ENCODE measurements at places on chromosomes 2 and 18. TPM values are rescaled to one million over a fixed set of nuclear protein-coding genes. Genes with fewer than 3 reads are reported as not detected.

Gene ZNF638
- total RNA-seq: 128 TPM

Gene HRH4
- not detected for total RNA-seq

Gene RNF152
- 2.6 TPM for total RNA-seq

Gene CXCR1
- not detected for total RNA-seq

Gene PPP4R1
- 71.1 TPM for total RNA-seq

Gene MALL
- 3.8 TPM for total RNA-seq

Gene SLC11A1
- 0.55 TPM for total RNA-seq

Gene SULT1C4
- total RNA-seq: 4.9 TPM

DNA sequence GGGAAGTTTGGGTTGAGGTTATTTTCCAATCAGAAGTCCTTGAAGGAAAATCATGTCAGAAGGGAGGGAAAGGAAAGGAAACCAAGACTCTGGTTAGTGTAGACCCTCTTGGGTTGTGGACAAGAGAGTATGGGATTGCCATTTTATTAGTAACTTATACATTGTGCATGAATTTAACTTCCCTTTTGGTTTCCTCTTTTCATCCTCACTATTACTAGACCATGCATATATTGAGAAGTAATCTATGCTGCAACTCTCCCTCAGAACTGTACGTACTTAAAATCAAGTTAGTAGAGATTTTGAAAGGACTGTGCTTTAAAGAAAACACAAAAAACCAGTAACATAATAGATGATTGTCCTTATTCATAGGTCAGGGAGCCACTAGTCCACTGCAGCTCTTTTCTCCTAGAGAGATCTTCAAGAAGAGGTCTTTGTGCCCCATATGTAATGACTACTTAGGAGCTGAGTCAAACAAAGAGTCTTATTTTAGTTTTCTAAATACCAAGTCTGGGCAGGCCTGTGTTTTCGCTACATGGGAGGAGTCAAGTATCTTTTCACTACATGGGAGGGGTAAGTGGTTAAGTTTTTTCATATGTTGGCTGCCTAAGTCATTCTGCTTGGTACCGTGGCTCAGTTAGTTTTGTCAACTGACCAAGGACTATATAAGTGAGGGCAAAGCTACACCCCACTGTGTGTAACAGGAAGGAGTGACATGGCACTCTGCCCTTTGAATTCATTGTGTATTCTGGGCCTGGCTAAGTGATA is 25.2 kb upstream of the FAM117B start:
- no peaks in the 10 kb centered on the region for H3K27me3 ChIP-seq
- H3K36me3 ChIP-seq: no peaks in the 10 kb centered on the region
- H3K27ac ChIP-seq: no peak overlapping the region
- DNase-seq: no peak
- no peaks in the 10 kb centered on the region for H3K4me1 ChIP-seq
- no peak overlapping the region for H3K4me3 ChIP-seq

DNA sequence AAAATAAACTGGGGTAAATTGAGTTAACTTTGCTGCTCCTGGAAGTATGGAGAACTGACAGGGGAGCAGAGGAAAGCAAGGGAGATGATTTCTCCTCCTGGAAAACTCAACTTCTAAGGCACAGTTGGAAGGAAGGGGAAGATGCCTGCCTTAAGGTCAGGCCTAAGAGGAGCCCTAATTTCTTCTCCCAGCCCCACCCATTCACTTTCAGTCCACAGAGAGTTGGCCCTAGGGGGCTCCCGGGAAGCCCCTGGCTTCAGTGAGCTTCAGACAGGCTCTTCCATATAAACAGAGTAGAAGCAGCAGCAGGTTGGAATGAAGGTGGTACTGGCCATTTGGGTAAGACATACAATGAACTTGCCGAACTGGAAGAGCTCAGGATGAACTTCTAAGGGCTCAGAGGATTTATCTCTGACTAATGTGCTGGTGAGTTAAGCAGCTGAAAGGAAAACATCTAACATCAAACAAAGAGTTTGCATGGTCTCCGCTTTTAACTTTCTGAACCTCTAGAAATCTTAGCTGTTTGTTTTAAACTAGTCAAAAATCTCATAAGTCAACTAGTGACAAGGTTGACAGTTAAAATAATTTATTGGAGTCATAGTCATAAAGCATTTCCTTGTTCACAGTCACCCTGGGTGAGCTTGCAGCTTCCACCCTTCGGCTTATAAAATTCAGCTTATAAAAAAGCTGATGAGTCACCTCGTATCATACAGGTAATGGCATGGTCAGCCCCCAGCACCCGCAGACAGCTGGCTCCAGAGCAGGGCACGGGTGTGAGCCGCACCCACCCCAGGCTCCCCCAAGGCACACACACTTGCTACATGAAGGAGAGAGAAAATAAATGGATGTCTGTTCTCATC is 9.8 kb downstream of the MALL start:
- no peak overlapping the region for H3K4me3 ChIP-seq
- peaks cover 3% of the 10 kb centered on the region for H3K4me1 ChIP-seq
- no peak overlapping the region for H3K27ac ChIP-seq
- 0 out of 2 replicates have a peak, but pooled peaks cover 3% of the 10 kb centered on the region for H3K36me3 ChIP-seq

GRCh38 chr2:158979772-158980171 is 11.3 kb downstream of the TANC1 start:
- H3K36me3 ChIP-seq: no peaks in the 10 kb centered on the region
- no peaks in the 10 kb centered on the region for H3K27me3 ChIP-seq
- H3K4me1 ChIP-seq: peaks cover 24% of the 10 kb centered on the region
- H3K4me3 ChIP-seq: no peak overlapping the region

GRCh38 chr2:18719978-18720775 is 130.8 kb upstream of the NT5C1B start:
- no peaks in the 10 kb centered on the region for H3K27me3 ChIP-seq
- H3K4me3 ChIP-seq: no peak overlapping the region
- peaks cover 3% of the 10 kb centered on the region for H3K4me1 ChIP-seq
- H3K36me3 ChIP-seq: no peaks in the 10 kb centered on the region
- no peak for DNase-seq

- no peak for DNase-seq
- H3K4me3 ChIP-seq: no peak overlapping the region
- no peak overlapping the region for H3K27ac ChIP-seq
- no peaks in the 10 kb centered on the region for H3K27me3 ChIP-seq
- no peaks in the 10 kb centered on the region for H3K36me3 ChIP-seq
Observed at GRCh38 chr18:46474487-46475389, 182.3 kb downstream of the LOXHD1 start.

- peaks cover 42% of the 10 kb centered on the region for H3K4me1 ChIP-seq
- no peaks in the 10 kb centered on the region for H3K36me3 ChIP-seq
- H3K4me3 ChIP-seq: peak overlapping the region; percentile 86
- peak; percentile 80 for DNase-seq
Observed at GRCh38 chr2:163736433-163737189, 803 bp upstream of the FIGN start.

DNA sequence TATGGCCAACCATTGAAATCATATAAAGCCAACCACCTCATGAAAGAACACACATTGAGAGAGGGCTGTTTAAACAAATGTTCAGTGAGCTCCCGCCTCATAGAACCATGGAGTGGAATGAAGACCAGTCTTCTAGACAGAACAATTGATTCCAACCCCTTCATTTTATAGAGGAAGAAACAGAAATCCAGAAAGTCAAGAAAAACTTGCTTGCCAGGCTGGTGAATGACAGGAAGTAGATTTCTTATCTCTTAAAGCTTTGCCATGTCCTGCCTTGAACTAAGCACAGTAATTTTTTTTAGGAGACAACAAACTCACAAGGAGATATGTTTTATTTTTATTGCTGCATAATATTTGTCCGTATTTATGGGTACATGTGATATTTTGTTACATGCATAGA is 16.5 kb upstream of the NRP2 start:
- H3K36me3 ChIP-seq: peaks cover 12% of the 10 kb centered on the region
- no peak for DNase-seq
- no peak overlapping the region for H3K27ac ChIP-seq
- H3K4me1 ChIP-seq: peaks cover 14% of the 10 kb centered on the region
- no peak overlapping the region for H3K4me3 ChIP-seq

DNA sequence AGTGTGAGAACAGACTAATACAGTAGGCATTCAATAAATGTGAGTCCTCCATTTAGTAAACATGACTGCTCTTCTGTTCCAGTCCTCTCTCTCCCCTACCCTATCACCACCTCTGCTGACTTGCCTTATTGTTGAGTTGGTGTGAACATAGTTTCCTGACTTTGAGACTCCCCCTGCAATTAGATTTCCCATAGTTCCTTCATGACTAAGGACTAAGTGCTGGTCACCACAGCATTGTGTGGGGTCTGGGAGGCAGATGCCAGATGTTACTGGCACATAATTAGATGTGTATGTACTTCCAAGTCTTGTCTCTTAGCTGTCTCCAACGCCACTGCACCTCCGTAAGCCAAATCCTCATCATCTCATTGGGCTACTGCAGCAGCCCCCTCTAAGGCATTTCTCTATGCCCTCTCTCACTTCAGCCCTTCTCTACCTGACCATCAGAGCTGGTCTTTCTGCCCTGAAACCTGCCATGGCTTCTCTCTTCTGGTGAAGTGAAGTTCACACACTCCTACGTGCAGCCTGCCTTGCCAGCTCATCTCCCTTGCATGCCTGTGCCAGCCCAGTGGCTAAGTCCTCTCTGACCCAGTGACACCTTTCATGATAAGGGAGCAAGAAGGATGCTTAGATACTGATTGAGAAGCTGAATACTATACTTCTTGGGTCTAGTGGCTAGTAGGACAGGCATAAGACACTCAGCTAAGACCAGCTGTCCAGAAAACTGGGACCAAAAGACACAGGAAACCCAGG is 81.6 kb upstream of the ALPP start:
- H3K27ac ChIP-seq: no peak overlapping the region
- no peak for DNase-seq
- no peaks in the 10 kb centered on the region for H3K27me3 ChIP-seq
- H3K4me1 ChIP-seq: peaks cover 11% of the 10 kb centered on the region
- H3K36me3 ChIP-seq: no peaks in the 10 kb centered on the region
- H3K4me3 ChIP-seq: no peak overlapping the region

DNA sequence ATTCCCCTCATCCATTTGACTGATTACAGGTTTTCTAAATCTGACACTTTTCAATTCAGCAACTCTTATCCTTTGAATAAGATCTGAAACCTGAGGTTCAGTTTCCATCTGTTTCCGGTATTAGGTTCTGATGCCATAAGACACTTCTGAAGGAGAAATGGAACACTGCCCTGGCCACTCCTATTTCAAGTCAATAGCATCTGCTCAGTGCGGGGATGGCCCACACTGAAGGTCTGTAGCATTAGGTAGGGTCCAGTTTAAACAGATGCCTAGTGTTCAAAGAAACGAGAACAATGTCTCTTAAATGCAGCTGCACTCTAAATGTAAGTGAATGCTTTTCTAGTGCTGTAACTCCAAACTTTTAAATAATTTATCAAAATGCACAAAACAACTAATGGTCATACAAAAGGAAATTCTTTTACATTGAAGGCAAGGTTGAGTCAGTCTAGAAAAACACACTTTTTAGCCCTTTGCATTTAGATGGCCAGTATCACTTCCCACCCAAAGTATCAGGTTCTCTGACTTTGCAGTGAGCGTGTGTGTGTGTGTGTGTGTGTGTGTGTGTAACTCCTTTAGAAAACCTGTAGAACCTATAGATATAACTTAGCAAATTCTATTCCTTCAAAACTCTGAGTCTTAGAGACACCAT is 78.2 kb downstream of the STK39 start:
- H3K36me3 ChIP-seq: no peaks in the 10 kb centered on the region
- no peaks in the 10 kb centered on the region for H3K27me3 ChIP-seq
- DNase-seq: no peak

- no peaks in the 10 kb centered on the region for H3K27me3 ChIP-seq
- no peaks in the 10 kb centered on the region for H3K4me1 ChIP-seq
- H3K27ac ChIP-seq: no peak overlapping the region
- H3K4me3 ChIP-seq: no peak overlapping the region
- DNase-seq: no peak
Observed at GRCh38 chr2:49000695-49001094, 153.6 kb downstream of the FSHR start.

DNA sequence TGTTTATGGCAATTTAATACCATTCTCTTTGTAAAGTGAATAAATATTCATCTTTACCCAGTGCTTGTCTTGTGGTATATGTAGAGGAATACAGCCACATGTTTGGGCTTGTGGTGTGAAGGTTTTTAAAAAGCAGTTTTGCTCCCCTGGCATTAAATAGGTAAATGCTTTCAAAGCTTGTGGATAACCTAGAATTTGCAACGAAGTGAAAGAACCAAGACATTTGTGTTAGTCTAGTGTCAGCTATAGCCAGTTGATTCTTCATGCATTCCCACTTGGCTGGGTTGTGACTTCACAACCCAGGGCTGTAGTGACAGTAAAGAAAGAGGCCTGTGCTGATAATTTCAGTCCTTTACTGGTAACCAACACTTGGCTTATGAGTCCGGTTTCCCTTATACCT is 32.9 kb upstream of the TOGARAM2 start:
- H3K27ac ChIP-seq: no peak overlapping the region
- peaks cover 67% of the 10 kb centered on the region for H3K36me3 ChIP-seq
- 0 out of 2 replicates have a peak, but pooled peaks cover 2% of the 10 kb centered on the region for H3K27me3 ChIP-seq
- no peak for DNase-seq
- H3K4me1 ChIP-seq: peaks cover 20% of the 10 kb centered on the region
- no peak overlapping the region for H3K4me3 ChIP-seq

DNA sequence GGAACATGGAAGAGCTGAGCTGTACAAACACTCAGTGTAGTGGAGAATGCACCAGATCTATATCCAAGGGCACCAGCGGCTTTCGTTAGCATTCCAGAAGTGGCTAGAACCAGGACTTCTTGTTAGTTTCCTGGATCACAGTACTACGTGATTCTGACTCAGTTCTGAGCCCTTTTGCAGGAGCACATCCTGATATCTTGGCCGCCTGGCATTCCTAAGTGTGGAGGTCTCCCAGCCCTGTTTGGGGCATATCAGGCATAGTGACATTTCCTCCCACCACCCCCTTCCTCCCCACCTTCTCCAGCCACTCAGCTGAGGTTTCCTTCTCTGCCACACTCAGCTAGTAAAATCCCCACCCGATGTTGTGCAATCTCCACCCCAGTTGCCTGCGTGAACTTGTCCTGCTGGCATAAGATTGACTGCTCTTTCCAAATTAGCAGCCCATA is 63.4 kb downstream of the BMP10 start:
- H3K36me3 ChIP-seq: no peaks in the 10 kb centered on the region
- no peaks in the 10 kb centered on the region for H3K4me1 ChIP-seq
- no peak for DNase-seq
- no peaks in the 10 kb centered on the region for H3K27me3 ChIP-seq

DNA sequence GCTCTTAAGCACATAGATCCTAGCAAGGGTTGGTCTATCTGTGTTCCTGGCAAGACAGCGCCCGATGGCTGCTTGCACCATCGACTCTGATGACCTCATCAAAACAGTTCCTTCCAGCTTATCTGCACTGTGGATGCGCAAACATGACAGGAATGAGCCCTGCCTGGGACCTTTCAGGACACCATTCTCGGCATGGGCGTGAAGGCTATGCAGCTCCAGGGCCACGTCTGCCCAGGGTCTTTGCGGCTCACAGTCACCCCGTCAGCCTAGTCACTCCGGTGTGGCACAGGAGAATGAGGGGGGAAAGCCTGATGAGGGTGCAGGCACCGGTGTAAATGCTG is 147.8 kb upstream of the TWIST2 start:
- H3K36me3 ChIP-seq: no peaks in the 10 kb centered on the region

DNA sequence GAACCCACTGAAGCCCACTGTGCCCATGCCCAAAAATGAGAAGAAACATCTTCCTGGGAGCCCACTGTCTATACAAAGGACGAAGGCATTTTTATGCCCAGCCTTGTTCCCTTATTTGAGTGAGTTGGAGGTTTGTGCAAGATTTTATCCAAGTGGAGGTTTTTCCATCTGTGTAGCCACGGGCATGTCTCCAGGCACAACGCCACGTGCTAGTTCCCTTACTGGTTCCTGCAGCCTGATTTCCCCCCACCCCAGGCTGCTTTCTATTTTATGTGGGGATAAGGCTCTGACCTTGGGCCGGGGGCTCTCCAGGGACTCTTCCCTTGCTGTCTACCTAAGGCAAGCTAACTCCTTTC is 22.2 kb upstream of the TXNL4A start:
- H3K27ac ChIP-seq: no peak overlapping the region
- peaks cover 20% of the 10 kb centered on the region for H3K4me1 ChIP-seq
- H3K27me3 ChIP-seq: peaks cover 13% of the 10 kb centered on the region
- H3K4me3 ChIP-seq: no peak overlapping the region
- DNase-seq: no peak

All from WTC11 (cell line).